ENCODE measurements at places on chromosomes 5 and 9.

DNA sequence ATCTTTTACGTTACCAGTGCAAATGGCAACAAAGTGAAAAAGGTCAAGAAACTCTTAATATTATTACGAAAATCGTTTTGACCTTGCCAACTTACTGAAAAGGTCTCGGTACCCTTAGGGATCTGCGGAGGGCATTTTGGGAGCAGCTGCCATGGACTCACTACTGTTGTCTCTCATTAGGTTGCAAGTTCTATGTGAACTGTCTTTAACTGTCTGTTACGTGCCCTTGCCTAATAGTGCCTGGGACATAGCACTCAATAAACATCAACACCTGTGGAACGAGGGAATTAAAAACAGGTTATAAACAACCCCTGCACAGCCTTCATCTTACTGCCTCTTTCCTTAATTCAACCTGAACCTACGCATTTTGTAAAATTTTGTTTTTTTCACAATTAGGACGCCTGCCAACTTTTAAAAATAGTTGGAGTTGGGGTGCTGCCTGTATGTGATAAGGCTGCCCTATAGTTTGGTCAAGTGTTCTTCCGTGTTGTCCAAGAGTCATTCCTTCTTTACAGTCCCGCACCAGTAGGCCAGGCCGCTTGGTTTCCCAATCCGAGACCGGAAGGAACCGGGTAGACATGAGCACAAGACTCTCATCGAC, 527 bp upstream of the SREK1 start:
- no peak for DNase-seq

GRCh38 chr9:98958271-98958984, 14.7 kb downstream of the COL15A1 start:
- DNase-seq = no peak

- DNase-seq = no peak
Observed at GRCh38 chr9:70003901-70004714, 39.5 kb upstream of the MAMDC2 start.

DNA sequence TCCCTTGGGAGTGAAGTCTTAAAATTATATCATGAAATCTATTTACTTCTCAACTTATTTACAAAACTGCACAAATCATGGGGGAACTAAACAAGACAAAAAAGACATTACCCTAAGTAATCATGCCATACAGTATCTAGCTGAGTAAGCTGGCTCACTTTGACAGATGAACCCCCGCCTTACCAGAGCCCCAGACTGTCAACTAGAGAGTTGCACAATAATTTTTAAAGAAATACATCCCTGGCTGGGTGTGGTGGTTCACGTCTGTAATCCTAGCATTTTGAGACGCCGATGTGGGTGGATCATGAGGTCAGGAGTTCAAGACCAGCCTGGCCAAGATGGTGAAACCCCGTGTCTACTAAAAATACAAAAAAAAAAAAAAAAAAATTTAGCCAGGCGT, 62.3 kb downstream of the LPAR1 start:
- DNase-seq = no peak

- DNase-seq = no peak
Observed at GRCh38 chr9:18362901-18363685, 110.9 kb upstream of the ADAMTSL1 start.

DNA sequence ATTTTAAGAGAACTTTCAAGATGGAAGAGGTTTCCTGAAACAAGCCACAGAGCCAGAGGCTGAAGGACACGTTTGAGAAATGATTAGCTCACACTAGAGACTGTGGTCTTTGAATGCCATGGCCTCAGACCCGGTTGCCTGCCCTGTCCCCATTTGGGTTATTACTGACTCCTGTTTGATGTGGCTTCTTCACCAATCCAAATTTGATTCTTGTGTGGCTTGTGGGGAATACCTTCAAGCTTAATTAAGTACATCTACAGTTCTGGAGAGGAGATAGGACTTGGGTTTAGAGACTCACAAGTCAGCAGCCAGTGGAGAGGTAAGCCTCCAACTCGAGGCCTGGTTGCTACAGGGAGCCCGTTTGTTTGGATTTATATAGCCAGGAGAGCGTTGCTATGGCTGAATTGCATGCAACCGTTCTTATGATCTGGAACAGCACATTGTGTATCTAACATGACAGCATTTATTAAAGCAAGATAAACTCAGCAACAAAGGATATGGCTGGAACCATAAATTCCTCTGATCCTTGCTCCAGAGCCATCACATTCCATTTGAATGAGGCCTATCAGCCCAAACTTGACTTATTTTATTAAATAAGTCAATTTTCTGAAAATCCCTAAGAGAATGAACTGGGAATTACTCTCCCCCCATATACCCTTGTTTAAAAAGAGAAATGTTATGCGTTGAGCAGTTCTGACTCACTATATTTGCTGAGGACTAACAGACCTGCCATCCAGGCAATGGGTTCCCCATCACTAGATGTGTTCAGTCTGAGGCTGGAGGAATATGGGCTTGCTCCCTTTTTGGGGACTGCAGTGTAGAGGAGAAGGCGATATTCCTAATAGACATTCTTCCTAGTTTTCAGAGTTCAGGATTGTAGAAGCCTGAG, 88.4 kb upstream of the TNFSF8 start:
- DNase-seq = no peak

GRCh38 chr9:78399153-78399552, 102.2 kb downstream of the PSAT1 start:
- no peak for DNase-seq

- DNase-seq = no peak
Observed at GRCh38 chr5:72691751-72692150, 124.7 kb upstream of the TNPO1 start.

GRCh38 chr5:40124367-40124766, 555.3 kb upstream of the PTGER4 start:
- peak; percentile 13 for DNase-seq

- no peak for DNase-seq
Observed at GRCh38 chr9:73451003-73451402, 299.3 kb downstream of the ANXA1 start.

GRCh38 chr5:147310059-147310704, 75.4 kb downstream of the STK32A start:
- DNase-seq = peak; percentile 59

DNA sequence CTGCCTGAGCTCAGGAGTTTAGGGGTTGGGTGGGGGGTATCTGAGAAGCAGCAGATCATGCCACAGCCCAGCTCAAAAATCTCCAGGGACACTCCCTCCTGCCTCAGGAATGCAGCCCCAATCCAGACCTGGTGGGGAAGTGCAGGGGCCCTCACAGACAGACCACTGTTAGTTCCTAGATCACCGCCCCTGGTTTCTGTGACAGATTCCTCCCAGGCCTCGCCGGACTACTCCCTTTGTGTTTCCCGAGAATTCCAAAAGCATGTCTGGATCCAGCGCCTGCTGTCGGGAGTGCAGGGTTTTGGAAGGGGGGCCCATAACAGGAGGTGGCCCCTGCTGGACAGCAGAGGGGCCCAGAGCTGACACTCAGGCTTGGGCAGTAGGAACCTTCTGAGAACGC, 74.5 kb downstream of the CTSL start:
- no peak for DNase-seq

DNA sequence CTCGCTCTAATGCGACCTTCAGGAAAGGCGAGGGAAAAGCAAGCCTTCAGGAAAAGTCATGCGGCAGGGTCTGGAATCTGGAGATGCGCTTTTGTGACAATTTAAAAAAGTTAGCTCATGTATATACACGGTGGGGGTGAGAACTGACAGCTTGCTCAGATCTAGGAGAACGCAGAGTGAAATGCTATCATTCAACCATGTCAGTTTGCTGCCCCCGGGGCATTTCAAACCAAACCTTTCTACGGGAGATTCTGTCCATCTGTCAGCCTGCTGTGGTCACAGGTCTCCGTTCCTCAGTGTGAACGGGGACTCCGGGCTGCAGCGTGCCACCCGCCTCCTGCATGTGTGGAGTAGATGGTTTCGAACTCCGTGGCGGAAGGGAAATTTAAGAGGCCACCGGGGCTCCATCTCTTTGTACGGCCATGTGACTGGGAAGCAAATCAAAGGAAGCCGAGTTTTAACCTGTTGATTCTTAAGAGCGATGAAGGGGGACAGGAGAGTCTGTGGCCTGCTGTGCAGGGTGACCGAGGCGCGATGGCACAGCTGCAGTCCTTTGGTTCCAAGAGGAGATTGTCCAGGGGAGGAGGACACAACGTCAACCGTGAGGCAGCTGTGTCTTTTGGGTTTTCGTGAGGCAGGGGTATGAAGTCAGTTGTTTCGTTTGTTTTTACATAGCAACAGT, 45.9 kb downstream of the OTULIN start:
- no peak for DNase-seq

DNA sequence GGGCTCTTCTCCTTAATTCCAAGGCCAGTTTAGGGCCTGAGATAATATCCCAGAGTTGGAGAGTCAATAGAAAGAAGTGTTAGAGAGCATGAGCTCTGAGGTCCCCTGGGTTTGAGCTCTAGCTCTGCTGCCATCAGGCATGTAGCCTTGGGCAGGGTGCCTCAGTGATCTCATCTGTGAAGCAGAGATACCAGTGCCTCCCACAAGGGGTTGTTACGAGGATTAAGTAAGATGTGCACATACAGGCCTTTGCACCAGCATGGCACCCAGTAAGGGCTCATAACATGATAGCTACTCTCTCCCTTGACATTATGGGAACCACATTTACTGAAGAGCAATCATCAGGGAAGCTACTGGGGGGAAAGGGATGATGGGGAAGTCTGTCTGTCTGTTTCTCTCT, 265.7 kb downstream of the HSPA4 start:
- DNase-seq = peak; percentile 35
